ENCODE measurements at places on chromosomes 7 and 10.

DNA sequence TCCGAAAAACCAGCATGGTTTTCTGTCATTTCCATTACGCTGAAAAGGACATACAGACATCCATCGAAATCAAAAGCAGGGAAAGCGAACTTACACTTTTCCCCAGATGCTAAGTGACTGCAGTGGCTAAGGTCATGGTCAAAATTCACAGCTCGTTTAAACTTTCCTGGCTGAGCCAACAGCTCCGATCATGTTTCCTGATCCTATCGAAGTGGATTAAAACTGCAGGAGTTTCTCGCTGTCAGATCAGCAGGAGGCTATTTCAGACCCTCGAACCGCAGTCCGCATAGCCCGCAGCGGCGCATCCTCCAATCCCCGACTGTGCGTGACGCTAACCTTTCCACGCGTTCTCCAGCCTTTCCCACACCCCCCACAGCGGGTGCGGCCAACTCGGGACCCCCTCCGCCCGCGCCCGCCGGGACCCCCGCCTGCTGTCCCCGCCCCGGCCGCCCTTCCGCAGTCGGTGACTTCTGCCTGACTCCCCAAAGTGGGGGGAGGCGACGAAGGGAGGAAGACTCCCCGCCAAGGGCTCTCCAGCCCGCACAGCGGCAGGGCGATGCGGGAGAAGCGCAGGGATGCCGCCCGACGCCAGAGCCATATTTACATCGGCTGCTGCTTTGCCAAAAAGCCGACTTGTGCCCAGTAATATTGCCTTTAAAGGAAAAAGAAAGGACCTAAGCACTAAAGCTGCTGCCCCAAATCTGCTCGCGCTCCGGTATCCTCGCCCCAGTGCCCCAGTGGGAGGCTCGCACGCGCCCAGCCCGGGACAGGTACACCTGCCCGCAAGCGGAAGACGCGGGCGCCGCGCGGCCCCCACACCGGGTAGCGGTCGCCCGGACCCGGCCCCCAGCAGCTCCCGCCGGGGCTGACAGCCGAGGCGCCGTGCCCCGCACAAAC, 1.2 kb downstream of the PIP4K2A start:
- peak; percentile 15 for DNase-seq

DNA sequence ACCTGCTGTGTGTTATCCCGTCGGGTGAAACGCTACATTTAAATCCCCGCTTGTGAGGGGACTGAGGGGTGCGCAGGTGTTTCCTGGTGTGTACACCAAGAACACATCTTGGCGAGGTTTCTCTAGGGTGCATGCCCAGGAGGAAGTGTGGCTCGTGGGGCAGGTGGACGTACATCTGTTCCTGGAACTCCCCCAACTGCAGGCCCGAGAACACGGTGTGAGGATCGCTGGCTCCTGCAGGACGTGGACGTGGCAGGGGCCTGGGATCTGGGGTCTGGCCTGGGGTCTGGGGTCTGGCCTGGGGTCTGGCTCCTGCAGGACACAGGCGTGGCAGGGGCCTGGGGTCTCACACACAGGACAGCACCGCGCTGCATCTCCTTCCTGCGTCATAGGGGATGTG, 10.1 kb downstream of the KNDC1 start:
- DNase-seq = no peak

GRCh38 chr7:23628370-23628769, 31.2 kb downstream of the CCDC126 start:
- no peak for DNase-seq

- no peak for DNase-seq
Measured at GRCh38 chr7:42211938-42212337, 25.1 kb downstream of the GLI3 start.

- no peak for DNase-seq
Measured at GRCh38 chr10:101244321-101245050, 15.2 kb upstream of the LBX1 start.

Measured in inflammatory macrophage (primary cell).